ENCODE measurements at places on chromosomes 5 and 9.

- no peak for DNase-seq
Measured at GRCh38 chr9:16519001-16519400, 351.5 kb downstream of the BNC2 start.

- no peak for DNase-seq
Measured at GRCh38 chr5:150159741-150160179, 4.1 kb upstream of the PDGFRB start.

GRCh38 chr5:160750938-160751657 lies 100.9 kb downstream of the ATP10B start:
- DNase-seq: no peak

GRCh38 chr5:134275822-134276221 lies 49.9 kb upstream of the PPP2CA start:
- no peak for DNase-seq

DNA sequence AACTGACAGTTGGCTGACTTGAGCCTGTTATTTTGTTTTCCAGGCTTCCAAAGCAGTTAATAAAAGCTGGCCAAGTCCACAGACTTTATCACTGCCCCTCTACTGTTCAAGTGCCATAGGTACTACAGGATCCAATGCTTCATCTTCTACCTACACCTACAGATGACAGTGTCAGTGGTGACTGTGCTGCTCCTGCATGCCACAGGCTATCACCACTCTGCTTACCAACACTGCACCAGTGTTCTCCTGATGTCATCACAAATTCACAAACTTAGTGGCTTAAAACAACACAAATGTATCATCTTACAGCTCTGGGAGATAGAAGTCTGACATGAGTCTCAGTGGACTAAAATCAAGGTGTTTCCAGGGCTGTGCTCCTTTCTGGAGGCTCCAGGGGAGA lies 26.6 kb downstream of the HMGCS1 start:
- no peak for DNase-seq

DNA sequence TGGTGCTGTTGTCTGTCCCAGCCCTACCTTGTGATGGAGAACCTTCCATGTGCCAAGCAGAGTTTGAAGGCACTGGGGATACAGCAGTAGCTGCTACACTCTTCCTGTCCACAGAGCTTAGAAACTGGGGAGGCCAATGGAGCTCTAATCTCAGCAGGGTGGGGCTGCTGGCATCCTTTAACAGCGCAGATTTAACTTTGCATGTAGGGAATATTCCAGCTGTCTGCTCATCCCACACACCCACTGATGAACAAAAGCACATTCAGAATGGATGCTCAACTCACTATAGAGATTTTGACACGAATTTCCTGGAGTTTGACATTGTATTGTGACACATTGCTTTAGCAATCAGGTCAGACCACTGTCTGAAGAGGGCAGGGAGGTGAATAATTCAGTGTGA lies 49.0 kb downstream of the TMEM215 start:
- no peak for DNase-seq

DNA sequence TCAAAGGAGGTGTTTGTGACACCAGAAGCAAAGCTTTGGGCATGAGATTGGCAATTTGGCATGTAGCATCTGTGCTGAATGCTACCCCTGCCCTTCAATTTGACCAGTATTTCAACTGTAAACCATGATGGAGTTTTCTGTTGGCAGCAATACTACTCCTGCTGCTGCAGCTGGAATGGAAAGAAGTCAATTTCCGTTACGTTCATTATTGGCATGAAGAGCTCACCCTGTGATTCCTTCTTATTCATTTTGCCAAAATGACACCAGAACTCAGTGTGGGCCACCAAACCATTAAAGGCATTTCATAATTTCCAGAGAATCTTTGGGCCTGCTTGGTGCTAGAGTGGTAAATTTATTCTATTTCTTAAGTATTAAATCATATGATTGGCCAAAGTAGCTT lies 433.1 kb upstream of the DMAC1 start:
- no peak for DNase-seq

DNA sequence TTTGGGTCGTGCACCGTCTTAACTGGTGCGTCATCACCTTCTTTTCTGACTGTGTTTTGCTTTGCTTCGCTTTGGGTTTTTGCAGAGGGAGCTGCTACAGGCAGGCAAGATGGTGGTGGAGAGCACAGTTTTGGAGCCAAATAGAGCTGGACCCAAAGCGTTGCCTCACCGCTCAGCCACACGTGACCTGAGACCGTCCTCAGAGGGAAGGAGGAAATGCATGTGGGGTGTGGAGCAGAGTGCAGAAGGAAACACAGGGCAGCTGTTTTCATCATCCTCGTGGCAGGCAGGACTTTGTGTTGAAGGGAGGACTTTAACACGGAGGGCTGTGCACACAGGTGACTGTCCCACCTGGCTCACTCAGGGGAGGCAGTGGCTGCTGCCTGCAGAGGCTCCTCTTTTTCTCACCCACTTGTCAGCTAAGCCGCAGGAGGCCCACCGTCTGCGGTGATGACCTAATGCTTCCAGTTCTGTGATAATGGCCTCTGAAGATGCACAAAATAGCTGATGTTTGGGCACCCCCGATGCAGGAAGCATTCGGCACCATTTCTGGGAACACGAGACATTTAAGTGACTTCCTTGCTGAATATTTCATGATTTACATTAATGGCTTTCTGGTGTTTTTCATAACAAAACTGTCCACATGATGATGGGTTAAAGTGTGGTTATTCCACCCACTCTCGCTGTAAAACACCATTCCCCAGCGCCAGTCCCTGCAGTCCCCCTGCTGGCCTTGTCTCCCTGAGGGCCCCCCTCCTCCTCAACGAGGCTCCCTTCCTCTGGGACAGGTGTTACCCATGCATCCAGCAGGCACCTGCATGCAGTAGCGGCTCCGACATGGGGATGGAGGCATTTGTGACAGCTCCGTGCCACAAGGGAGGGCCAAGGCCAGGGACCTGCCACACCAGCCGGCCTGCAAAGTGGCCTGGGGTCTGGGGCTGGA lies 12.4 kb upstream of the UBAC1 start:
- no peak for DNase-seq

DNA sequence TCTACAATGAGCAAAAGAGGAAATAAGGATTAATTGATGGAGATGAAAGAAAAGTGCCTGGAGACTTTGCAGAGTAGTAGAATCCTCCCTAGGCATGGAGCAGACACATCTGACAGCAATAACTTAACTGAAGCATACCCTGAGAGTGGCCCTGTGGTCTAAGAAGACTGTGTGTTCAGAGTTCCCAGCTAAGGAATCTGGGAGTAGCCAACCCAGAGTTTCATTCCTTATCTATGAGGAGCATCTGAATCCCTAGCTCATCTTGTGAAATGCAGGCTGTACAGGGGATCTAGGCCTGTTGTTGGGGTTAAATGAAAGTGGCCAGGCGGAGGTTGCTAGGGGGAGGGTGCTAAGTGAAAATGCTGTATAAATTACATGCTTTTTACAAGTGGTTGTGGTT lies 233.1 kb upstream of the FBXL7 start:
- no peak for DNase-seq

GRCh38 chr5:120808135-120808534 lies 344.0 kb downstream of the PRR16 start:
- no peak for DNase-seq

- DNase-seq: no peak
Measured at GRCh38 chr9:93572221-93572620, 4.2 kb upstream of the PHF2 start.
